ENCODE measurements at places on chromosomes 12 and 14. TPM values are rescaled to one million over a fixed set of nuclear protein-coding genes. Genes with fewer than 3 reads are reported as not detected.

Gene UBR7
- total RNA-seq, result 35.5 TPM

Gene POTEM
- not detected for total RNA-seq

Gene PZP
- 0.89 TPM for total RNA-seq

Gene RBP5
- total RNA-seq, result 19.8 TPM

Gene CELA1
- total RNA-seq, result not detected

Gene AQP6
- total RNA-seq, result 0.51 TPM

- DNase-seq, result no peak
Measured at GRCh38 chr12:108425238-108425795, 86.2 kb upstream of the CMKLR1 start.

DNA sequence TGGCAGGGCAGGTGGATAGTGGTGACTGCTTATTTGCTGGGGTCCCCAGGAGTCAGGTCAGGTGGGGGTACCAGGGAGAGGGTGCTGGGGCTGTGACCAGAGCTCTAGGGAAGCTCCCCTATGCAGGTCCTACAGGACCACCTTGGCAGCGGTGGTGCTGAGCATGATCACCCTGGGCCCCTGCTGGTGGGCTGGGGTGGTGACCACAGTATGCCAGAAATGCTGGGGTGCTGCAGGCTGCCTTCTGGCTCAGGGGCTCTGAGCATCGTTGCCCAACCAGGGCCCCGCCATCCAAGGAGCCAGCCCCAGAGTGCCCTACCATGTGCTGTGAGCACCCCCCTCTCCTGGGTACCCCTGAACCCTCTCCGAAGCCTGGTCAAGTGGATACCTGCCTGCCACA, 17.5 kb upstream of the NUDT14 start:
- no peak for DNase-seq

GRCh38 chr14:86892152-86892956, 1100.6 kb downstream of the GALC start:
- DNase-seq, result peak; percentile 79

- DNase-seq, result no peak
Measured at GRCh38 chr14:65803885-65804284, 391.4 kb downstream of the FUT8 start.

GRCh38 chr14:54796961-54797360, 105.7 kb downstream of the GCH1 start:
- no peak for DNase-seq

DNA sequence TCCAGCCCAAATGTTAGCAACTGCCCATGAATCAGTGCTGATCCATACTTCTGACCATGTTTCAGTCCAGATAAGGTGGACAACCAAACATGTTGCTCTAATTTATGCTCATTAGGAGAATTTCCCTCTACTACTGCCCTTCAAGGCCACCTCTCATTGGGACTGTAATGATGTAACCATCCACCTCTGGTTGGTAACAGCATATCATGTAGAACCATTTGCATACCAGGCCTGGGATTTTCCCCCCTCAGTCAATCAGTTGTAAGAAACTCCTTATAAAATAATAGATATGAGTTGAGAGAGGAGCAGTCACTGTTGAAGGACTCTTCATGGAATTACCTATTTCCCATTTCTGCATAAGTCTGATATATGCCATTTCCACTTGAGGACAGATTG, 17.8 kb upstream of the YAF2 start:
- DNase-seq, result no peak

- DNase-seq, result no peak
Measured at GRCh38 chr12:11457996-11458645, 62.8 kb upstream of the PRB2 start.

- DNase-seq, result no peak
Measured at GRCh38 chr12:77229640-77230442, 164.5 kb upstream of the E2F7 start.

DNA sequence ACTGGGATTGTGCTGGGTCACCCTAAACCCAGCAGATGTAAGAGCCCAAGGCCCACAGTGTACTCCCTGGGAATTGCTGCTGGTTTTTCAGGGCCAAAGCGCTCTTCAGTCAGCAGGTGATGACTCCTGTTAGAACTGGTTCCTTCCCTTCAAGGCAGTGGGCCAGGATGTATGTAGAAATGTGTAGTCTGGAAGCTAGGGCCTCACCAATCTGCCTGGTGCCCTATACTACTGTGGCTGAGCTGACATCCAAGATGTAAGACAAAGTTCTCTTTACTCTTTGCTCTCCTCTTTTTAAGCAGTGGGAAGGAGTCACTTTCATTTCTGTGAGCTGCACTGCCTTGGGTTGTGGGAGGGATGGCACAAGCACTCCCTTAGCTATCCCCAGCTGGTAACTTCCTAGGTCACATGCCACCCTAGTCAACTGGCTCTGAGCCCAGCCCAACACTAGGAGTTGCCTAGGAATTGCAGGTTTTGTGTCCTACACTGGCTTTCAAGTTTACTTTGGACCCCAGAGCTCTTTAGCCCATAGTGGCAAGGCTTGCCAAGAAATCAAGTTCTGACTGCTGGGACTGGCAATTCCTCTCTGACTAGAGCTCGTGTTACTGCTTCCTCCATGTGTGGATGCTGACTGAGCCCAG, 249.2 kb downstream of the C12orf50 start:
- DNase-seq, result no peak

- no peak for DNase-seq
Measured at GRCh38 chr14:88232771-88233170, 90.3 kb downstream of the KCNK10 start.

GRCh38 chr12:117045160-117046010, 53.8 kb downstream of the TESC start:
- DNase-seq, result peak; percentile 92

- DNase-seq, result no peak
Measured at GRCh38 chr12:86543716-86544115, 287.5 kb upstream of the MGAT4C start.

GRCh38 chr12:4447151-4447550, 1.5 kb upstream of the FGF6 start:
- DNase-seq, result no peak

DNA sequence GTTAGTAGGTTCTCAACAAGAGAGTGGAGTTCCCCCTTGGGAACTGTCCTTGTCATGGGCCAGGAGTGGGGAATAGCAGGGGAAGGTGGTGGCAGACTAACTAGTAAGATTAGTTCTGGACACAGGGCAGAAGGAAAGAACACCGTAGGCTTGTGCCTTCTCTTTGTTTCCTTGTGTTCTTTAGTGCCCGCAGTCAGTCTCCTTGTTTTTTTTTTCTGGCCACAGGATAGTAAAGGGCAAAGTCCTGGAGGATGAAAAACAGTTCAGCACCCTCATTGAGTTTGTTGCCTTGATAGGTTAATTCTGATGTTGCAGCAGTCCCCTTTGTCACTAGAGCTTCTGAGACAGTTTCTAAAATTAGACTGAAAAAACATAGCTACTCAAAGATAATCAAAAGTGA, 8.4 kb downstream of the PEX5 start:
- DNase-seq, result peak; percentile 73

Data from HepG2 (cell line).